ENCODE measurements at places on chromosomes 4 and X.

- DNase-seq = no peak
These were observed 258.7 kb upstream of the SLC7A11 start for GRCh38 chr4:138500869-138501268.

DNA sequence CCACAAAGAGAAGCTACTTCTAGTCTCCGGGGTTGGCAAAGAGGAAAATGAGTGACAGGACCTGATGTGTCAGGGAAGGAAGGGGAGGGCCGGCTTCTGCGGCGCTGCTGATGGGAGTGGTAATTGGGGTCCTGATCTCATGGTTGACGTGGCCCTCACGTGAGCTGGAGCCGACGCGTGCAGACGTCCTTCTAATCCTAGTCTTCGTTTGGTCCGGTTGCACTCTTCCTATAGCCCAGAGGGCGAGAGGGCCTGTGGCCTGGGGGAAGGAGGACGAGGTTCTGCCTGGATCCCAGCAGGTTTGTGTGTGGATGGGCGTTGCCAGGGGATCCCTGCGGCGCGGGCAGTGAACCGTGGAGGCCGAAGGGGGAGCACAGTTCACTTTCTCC is at the start of gene ARMCX1:
Gene ARMCX1 (plus strand): TSS at position 186 of the 389 bp plus-strand sequence. CDS start 2,384 bp downstream, outside the sequence.
- DNase-seq = no peak

- DNase-seq = no peak
These were observed 42.4 kb downstream of the PTTG2 start for GRCh38 chr4:38002451-38003071.

- no peak for DNase-seq
These were observed 77.2 kb downstream of the JAKMIP1 start for GRCh38 chr4:6123116-6123515.

DNA sequence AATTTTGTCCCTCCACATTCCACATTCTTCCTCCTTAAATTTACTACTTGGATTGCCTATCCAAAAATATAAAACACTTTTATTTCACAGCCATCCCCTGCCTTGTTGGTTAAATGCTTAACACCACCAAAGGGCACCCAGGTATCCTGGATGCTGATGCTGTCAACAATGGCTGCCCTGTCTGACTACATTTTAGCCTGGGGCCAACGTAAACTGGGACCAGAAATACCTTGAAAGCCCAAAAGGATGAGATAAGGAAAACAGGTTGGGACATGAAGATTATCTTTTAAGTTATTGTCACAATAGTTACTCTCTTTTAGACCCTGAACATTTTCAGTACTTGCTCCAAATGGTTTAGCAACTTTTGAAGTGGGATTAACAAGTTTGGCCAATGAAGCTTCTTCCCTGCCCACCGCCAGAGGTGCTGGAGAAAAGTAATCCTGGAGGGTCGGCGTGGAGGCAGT is 775 bp upstream of the YIPF6 start:
- no peak for DNase-seq

GRCh38 chr4:6771229-6771671 is 11.3 kb upstream of the KIAA0232 start:
- DNase-seq = no peak

DNA sequence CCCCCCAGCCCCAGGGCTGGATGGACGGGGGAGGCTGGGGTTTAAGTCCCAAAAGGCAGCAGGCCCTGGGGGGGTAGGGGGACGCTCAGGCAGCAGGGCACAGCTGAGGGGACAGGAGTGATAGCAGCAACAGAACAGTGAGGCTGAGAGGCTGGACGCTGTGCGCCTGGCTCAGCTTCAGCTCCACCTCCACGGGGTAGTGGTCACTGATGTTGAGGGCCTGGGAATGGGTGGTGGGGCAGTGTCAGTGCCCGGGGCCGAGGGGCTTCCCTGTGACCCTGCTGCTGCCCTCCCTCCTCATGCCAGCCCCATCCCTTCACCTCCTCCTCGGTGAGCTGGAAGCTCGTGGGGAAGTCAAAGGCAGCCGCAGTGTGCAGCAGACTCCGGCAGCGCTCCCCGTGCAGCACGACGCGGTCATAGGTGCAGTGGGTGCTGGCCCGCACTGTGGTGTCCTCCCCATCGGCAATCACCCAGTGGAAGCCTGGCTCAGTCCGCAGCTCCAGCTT is 4.5 kb downstream of the RPL10 start:
- DNase-seq = no peak

DNA sequence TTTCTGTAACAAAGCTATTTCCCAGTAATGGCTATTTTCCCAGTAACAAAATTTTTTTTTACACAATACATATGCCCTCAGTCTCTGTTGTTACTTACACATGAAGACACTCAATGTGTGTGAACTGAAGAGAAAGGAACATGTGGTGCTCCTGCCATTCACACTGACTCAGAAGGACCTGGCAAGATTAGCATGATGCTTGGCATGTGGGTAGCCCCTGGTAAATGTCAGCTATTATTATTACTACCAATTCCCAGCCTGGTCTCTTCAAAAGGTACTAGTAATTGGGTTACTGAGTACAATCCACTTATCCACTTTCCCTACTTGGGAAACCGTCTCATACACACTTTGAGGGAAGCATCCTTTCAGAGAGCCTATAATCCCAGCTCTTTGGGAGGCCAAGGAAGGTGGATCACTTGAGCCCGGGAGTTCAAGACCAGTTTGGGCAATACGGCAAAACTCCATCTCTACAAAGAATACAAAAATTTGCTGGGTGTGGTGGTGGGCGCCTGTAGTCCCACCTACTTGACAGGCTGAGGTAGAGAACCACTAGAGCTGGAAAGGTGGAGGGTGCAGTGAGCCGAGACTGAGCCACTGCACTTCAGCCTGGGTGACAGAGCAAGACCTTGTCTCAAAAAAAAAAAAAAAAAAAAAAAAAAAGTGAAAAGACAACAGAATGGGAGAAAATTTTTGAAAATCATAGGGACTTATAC is 14.6 kb downstream of the RBBP7 start:
- DNase-seq = no peak

DNA sequence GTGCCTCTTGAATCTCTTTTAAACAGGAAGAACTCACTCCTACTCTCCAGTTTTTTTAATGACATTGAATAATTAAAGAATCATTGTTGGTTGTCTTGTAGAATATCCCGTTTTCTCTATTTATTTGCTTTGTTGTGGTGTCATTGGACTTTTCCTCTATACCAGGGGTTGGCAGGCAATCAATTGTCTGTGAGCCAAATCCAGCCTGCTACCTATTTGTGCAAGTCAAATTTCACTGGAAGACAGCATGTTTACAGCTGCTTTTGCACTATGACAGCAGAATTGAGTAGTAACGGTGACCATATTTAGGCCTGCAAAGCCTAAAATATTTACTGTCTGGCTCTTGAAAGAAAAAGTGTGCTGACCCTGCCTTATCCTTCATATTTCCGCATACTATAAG is 34.8 kb downstream of the POLA1 start:
- no peak for DNase-seq

DNA sequence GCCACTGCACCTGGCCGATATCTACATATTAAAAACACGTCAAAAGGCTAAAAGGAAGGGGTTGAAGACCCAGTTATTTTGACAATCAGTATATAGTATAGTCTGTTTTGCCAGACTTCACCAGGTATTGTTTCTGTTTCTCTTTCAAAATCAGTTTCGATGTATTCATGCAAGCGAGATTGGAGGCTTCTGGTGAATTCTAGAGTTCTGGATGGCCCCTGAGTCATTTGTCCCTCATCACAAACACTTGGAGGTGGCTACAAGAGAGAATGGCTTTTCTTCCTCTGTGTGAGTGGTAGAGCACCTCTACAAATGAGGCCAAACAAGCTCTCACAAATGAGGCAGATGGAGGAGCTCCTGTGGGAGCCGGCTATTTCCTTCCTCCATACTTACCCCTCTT is 68.6 kb upstream of the ADGRG2 start:
- DNase-seq = no peak

DNA sequence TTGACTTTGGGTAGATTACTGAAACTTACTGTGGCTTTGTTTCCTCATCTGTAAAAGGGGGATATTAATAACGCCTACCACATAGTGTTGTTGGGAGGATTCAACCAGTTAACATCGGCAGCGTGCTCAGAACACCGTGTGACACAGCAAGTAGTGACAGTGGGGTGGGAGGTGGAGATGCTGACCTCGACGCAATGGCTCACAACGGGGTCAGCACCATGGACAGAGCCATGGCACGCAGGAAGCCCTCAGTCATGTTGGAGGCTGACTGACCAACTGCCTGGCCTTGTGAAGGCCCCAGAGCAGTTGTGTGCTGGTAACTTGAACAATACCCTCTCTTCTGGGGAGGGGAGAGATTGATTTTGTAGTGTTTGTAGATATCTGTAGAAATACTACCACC is 93.2 kb downstream of the WFS1 start:
- no peak for DNase-seq

DNA sequence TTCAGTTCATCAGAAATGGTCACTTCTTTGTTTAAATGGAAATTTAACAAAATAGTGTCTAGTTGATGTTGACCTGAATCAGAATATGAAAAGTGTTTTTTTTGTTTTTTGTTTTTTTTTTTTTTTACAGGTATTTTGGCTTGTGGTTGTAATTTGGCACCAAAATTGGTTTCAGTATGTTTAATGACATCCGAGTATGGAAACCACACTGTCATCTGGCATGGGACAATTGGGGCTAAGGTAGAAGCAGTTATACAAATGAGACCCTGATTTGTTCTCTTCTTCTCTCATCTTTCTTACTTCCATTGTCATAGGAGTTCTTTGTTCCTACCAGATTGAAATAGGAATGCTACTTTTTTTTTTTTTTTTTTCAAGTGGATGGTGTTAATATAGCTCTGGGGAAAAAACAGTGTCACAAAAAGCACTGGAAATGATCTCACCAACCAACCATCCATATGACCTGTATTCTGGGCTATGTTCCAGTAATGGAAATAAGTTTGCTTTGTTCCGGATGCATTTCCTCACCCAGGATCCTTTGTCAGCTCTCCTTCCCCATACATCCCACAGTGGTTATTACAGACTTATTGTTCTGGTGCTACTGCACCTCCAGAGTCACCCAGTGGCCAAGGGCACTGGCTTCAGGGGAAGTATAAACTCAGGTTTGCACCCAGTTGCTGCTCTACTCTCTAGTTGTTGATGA is 95.8 kb downstream of the ATXN3L start:
- no peak for DNase-seq

DNA sequence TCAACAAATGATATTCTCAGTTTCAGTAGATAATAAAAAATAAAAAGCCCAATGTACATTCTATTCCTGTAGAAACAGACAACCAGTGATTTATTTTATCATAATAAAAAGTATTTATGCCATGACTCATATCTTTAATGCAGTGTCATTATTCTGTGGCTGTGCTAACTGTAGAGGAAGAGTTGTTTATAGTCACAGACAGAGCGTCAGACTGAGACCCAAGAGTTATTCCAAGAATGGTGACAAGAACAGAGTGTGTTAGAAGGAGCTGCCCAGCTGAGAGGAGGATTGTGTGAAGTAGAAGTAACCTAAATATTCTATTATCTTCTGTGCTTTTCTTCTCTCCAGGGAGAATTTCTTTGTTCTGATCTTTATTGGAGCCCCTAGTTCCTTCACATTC is 210.7 kb downstream of the PPP1R2C start:
- DNase-seq = no peak

DNA sequence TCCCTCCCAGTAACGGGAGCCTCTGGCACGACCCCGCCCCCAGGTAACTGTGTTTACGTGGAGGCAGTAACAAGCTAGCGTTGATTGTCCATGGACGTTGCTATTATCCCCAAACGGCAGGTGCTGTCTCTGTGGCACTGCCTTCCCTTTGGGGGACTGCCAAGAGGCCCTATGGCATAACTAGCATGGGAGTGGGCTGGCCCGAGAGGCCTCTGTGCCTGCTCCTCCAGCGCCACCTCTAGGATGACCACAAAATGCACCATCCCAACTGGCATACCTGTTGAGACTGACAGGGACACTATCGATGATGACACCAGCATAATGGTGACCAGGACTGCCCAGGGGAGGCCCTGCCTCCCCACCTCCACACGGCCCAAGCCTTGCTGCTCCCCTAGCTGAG is 1.5 kb downstream of the SRPK3 start:
- DNase-seq = no peak

GRCh38 chr4:22062676-22063075 is 114.1 kb upstream of the KCNIP4 start:
- DNase-seq = no peak

- DNase-seq = no peak
These were observed 107.7 kb downstream of the GALNTL6 start for GRCh38 chr4:171920901-171921300.

GRCh38 chr4:118824141-118824540 is 11.8 kb downstream of the SEC24D start:
- DNase-seq = no peak

GRCh38 chr4:39559626-39560025 is 32.4 kb upstream of the UGDH start:
- no peak for DNase-seq

DNA sequence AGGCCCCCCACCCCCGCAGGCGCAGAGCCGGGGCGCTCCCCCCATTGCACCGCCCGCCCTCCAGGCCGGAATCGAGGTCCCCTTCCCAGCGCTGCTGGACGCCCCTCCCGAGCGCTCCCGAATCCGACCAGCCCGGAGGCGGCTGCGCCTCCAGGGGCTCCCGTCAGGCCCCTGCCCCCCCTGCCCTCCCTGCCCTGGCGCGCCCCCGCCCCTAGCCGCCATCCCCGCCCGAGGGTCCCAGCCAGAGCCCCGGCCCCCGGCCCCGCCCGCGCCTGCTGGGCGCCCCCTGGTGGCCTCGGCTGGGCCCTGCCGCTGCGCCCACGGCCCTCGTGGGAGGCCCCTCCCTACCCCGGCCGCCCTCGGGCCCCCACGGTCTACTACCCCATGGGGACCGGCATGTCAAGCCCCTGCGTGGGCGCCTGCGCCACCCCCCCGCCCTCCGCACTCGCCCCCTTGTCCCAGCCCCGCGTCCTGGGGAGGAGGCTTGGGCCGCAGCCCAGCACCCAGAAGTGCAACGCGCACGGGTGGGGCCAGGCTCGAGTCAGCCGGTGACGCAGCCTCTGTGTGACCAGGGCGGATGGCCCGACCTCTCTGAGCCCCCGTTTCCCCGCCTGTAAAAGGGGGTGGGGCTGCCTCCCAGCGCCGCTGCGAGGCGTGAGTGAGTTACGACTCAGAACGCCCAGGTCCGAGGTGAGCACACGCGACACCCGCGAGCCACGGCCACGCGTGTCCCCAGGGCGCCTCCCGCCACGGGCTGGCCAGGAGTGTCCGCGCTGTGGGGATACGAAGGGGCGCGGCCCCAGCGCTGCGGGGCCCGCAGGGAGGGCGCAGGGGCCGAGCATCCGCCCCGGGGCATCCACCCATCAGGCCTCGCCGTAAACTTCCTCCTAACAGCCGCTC is 104.9 kb downstream of the FAM53A start:
- peak; percentile 64 for DNase-seq

DNA sequence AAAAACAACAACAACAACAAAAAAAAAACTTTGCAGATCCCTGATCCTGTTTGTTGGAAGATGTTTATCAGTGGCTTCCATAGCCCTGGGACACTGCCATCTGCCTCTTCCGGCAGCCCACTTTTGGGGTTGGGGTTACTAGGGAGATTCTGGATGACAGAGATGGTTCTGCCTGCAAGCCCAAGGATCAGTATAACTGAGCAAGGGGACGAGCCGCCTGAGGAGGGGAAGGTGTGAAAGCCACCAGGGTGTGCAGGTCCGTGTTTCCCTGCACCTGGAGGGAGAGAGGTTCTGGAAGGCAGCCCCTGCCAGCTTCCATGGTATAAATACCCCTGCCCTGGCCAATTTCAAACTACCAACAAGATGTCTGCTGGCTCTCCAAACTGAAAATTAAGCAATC is 41.5 kb downstream of the PPP2R2C start:
- DNase-seq = no peak

All from activated naive CD8-positive, alpha-beta T cell treated with anti-CD3 and anti-CD28 coated beads, Interleukin-2, amount 50 U/mL, for 16 hours (primary cell).